ENCODE measurements at places on chromosomes 11 and 22.

- DNase-seq, result no peak
These were observed 5.4 kb downstream of the RAB38 start for GRCh38 chr11:88169881-88170280.

- DNase-seq, result peak; percentile 31
These were observed 25.6 kb downstream of the PGA5 start for GRCh38 chr11:61266602-61267001.

DNA sequence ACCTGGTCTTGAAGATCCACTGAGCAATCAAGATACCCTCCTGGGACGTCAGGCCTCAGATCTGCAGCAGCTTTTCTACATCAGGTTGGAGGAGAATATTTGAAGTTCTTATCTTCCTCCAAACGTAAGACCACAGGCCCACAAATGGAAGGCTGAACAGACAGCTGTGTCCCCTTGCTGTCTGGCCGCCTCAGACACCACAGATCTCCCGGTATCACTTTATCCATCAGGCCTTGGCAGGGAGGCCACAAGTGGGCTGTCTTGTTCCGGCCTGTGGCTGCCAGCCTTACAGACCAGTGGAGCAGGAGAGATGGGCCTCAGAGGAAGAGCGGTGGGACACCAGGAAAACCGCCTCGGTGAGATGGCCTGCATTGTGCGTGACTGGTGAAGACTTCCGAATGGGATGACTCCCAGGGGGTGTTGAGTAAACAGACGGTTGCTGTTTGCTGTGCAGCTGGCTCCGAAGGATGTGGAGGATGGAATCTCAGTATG, 15.9 kb downstream of the UBASH3B start:
- no peak for DNase-seq

- no peak for DNase-seq
These were observed 31.4 kb upstream of the APOL5 start for GRCh38 chr22:35686298-35686697.

DNA sequence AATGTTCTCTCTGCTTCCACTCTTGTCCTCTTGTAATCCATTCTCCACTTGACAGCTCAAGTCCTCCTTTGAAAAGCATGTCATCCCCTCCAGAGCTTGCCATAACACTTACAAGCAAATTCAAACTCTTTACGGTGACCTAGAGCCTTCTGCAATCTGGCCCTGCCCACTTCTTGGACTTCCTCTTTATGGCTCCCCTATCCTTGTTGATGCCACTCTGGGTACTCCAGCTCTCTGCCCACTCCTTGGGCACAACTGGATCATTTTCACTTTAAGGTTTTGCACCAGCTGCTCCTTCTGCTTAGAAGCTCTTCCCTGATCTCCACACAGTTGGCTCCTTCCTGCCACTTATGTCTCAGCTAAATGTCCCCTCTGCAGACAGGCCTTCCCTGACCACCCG, 217.9 kb downstream of the DSCAML1 start:
- DNase-seq, result no peak

GRCh38 chr22:20316844-20317401, 2.9 kb downstream of the DGCR6L start:
- no peak for DNase-seq
